ENCODE measurements at places on chromosomes 1 and 21.

GRCh38 chr1:106921186-106921585, 135.3 kb upstream of the PRMT6 start:
- no peak for DNase-seq

GRCh38 chr1:226580625-226581270, 32.2 kb downstream of the STUM start:
- no peak for DNase-seq

GRCh38 chr1:229557200-229557850, 1.2 kb downstream of the ABCB10 start:
- DNase-seq, result no peak

DNA sequence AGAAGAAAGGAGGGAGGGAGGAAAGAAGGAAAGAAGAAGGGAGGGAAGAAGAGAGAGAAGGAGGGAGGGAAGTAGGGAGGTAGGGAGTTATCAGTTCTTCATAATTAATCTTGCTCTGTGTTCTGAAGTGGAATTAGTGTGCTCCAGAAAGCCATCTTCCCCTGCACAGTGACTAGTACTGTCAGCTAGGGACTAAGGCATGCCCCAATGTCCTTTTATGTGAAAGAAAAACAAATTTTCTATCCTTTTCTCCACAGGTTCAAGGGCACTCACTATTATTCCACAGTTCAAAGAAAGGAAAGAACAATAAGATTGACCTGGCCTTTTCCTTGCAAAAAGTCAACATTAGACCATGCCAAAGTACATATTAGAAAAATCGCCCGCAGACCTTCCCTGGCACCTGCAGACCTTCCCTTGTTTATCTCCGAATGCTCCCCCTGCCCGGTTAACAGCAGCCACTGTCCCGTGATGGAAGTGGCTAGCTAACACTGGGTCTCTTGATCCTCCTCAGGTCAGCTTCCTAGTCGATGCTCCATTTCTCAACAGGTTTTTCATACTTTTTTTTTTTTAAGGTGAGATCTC, 107.2 kb upstream of the EDEM3 start:
- DNase-seq, result no peak

GRCh38 chr21:42003051-42003461, 7.1 kb downstream of the ZBTB21 start:
- DNase-seq, result no peak

GRCh38 chr1:20698195-20698910, 19.5 kb downstream of the KIF17 start:
- DNase-seq, result no peak

- DNase-seq, result no peak
These were observed 19.2 kb downstream of the CNIH3 start for GRCh38 chr1:224635356-224635755.

GRCh38 chr1:33370301-33370700, 49.4 kb upstream of the A3GALT2 start:
- DNase-seq, result no peak

GRCh38 chr1:165826565-165827267, 698 bp upstream of the UCK2 start:
- no peak for DNase-seq

DNA sequence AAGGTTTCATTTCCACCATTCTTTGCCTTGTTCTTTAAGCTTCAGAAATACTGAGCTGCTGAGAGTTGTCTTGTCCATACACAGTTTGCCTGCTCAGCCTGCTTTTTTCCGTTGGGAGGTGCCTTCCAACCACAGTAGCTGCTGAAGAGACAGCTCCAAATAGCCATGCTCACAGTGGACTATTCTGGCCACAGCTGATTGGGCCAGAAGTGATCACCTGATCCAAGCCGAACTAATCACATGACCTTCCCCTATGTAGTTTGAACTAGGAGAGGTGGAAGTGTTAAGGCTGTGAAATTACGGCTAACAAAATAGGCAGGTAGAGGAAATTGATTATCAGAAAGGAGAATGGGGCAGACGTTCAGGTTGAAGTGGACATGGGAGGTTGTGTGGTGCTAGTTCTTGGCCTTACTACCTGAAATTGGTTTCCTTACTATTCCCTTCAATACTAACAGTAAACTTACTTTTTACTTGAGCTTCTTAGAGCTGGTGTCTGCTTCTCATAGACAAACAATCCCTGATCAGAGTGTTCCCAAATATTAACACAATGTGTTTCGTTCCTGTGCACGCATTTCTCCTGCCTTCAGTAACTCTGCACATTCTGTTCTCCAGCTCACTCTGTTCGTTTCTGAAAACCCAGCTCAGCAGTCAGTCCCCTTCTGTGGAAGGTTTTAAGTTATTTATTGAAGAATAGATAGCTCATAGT, 136.1 kb downstream of the RWDD3 start:
- no peak for DNase-seq

- no peak for DNase-seq
These were observed 26.1 kb downstream of the KCNJ15 start for GRCh38 chr21:38282921-38283320.

DNA sequence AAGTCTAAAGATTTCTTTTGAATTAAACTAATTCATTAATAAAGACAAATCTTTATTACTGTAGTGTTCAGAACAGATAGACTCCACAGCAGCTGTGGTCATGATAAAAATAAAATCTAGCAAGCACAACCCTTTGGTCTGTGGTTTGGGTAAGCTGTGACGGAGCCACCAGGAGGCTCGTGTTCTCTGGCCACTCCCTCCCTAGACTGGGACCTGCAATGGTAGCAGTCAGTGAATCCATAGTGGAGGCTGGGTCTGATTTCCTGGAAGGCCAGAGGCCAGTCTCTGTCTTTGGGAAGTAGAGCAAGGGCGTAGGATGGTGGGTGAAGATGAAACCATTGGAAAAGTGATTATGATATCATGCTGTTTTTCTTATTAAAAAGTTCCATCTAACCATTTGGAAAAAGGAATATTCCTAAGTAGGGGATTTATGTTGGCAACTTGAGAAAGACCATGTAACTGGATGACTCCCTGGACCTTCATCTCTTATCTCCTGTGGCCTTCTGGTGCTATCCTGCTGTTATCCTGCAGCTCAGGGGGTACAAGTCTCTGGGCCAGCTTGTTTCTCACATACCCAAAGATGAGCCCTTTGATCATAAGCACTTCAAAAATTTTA, 39.0 kb downstream of the TENT5C start:
- DNase-seq, result no peak

- DNase-seq, result no peak
These were observed 9.1 kb upstream of the MACF1 start for GRCh38 chr1:39195166-39196111.

- no peak for DNase-seq
These were observed 247.0 kb downstream of the PTBP2 start for GRCh38 chr1:96968541-96968940.

DNA sequence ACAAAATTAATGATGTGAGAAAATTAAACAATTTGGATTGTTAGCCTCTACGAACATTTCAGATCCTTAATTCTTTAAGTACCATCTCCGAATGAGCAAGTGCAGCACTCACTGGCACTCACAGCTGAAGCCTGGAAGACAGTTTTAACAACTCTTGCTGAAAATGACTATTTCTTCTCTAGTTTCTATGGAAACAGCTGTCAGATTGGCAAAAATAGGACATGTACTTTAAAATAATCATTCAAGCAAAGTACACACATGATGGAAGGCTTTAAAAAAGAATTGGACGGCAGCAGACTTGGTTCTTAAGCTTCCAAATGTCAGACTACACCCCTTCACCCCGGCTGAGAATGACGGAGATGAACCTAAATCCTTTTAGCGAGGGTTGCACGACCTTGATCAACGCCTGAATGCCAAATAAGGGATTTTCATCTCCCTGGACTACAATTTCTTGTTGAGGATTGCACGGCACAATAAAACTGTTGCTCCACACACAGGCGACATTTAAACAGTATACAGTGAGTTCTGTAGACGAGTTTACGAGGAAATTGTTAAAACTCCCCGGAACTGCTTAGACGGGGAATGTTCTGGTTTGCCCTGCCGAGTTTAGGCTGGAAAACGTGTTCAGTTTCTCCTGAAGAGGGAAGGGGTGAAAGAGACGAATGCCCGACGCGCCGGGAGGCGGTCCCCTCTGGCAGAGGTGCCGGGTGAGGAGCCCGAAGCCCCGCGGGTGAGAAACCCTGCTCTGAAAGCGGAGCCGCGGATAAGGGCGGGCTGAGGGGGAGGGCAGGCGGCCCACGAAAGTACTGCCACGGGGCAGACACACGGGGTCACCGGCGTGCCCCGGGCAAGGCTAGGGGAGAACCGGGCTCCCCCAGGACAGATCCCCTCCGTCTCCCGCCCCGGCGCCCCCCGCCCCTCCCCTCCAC, 671 bp downstream of the OMA1 start:
- peak; percentile 56 for DNase-seq

GRCh38 chr1:114008480-114008941, 29.2 kb downstream of the OLFML3 start:
- DNase-seq, result no peak

DNA sequence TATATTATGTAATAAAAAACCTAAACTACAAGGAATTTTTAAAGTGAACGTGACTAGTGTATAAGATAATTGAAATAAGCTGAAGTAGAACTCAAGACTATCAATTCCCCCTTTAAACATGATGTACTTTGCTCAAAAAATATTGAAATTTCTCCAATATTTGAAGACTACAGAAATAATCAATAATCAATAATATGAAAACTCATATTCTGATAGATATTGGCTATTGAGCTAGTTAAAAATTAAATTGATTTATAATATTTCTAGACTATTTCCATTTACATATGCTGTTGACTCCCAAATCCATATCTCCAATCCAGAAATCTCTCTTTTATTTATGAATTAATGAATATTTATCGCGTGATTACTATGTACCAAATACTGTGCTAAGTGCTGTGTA, 133.2 kb downstream of the USH2A start:
- DNase-seq, result no peak

GRCh38 chr1:48906729-48907128, 130.0 kb upstream of the BEND5 start:
- DNase-seq, result no peak

DNA sequence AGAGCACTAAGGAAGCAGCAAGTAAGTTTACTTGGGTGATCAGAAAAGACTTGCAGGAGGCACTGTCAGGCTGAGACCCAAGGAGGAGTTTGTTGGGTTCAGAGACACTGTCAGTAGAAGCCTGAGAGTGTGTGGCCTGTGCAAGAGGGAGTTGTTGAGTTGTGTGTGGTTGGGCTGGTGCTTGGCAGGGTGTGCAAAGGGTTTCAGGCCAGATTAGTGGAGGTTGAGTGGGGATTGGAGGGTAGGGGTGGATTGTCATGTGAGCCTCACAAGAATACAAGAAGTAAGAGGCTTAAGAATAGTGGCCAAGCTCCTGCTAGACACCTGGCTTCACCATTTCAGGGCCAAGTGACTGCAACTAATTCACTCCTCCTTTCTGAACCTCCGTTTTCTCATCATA, 8.9 kb upstream of the KIF21B start:
- DNase-seq, result no peak

DNA sequence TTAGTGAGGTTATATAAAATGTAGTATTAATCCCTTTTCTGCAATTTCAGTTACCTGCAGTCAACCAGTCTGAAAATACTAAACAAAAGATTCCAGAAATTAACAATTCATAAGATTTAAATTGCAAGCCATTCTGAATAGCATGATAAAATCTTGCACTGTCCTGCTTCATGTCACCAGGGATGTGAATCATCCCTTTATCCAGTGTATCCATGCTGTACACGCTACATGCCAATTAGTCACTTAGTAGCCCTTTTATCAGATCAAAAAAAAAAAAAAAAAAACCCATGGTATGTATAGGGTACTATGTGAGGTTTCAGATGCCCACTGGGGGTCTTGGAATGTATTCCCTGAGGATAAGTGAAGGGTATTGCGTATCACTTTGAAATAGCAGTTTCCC, 191.3 kb upstream of the HP1BP3 start:
- no peak for DNase-seq

GRCh38 chr1:4652631-4653327, 1.6 kb upstream of the AJAP1 start:
- DNase-seq, result peak; percentile 36

DNA sequence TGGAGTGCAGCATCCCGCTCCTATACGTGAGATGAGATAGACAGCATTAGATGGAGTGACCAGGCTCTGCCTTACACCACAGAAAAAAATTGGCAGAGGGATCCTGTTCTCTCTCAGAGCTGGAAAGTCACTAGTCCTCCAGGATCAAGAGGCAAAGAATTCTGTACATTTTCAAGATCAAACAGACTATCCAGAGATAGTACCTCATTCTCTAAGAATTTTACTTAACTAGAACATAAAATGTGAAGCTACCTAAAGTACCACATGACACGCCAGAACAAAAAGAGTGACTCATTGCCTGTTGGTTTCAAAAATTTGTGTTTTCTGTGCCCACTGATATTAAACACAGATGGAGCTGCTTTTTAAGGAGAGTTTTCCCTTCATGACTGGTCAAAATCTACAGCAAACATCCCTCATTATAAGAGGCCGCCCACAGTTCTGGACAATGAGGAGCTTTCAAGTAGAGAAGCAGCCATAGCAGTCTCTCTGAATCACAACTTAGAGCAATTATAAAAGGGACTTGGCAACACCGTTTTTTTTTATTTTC, 32.3 kb downstream of the CD160 start:
- DNase-seq, result no peak

DNA sequence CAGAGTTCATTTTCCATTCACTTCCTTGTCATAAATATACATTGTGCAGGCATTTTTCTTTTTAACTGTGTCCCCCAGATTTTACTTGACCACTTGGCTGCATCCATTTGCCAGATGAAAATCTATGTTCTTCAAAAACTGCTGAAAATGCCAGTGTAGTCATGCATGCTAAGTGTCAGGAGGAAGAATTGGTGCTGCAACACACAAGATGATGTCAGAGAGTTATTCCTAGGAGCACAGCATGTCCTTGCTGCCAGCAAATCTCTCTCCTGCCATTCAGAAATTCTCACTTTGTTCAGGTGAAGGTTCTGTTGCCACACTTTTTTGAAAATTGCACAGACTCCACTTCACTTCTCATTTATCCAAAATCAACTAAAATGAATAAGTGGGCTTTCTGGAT, 106.4 kb upstream of the MAGI3 start:
- DNase-seq, result no peak

- DNase-seq, result no peak
These were observed 111.3 kb downstream of the ADSS2 start for GRCh38 chr1:244340396-244340795.

- DNase-seq, result no peak
These were observed 340.2 kb upstream of the ADAMTS5 start for GRCh38 chr21:27306791-27307775.

DNA sequence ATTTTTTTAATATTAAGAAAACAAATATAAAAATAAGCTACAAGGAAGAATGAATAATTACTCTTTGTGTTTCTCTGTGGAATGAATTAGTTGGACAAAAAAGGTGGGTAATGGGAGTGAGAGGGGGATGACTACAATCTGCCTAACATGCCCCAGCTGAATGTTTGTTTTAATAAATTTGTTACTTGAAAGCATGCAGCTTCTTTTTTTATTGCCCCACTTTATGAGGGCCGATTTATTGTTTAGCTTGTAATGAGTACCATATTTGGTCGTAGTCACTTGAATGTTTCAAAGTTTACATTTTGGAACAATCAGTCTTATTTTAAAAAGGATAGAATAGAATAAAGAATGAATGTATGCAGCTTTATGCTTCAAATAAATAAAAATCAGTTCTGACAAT, 197.4 kb downstream of the LBR start:
- no peak for DNase-seq

All from stimulated activated CD8-positive, alpha-beta memory T cell treated with anti-CD3 and anti-CD28 coated beads, Interleukin-12 subunit alpha, Interleukin-12 subunit beta, amount 100 ng/mL, for 1 hour (primary cell).